Esophagus muscularis mucosa (tissue), 4 donors: ENCODE measurements at places on chromosomes 2 and 18. TPM values are rescaled to one million over a fixed set of nuclear protein-coding genes. Genes with fewer than 3 reads are reported as not detected.
A peak's percentile ranks its signal among the peaks of the same experiment; 100 is the strongest.

GRCh38 chr2:225999692-226000091 lies 600.2 kb downstream of the NYAP2 start:
- H3K27ac ChIP-seq, result no peak overlapping the region
- DNase-seq, result no peak
- H3K27me3 ChIP-seq, result no peaks in the 10 kb centered on the region
- no peaks in the 10 kb centered on the region for H3K36me3 ChIP-seq

DNA sequence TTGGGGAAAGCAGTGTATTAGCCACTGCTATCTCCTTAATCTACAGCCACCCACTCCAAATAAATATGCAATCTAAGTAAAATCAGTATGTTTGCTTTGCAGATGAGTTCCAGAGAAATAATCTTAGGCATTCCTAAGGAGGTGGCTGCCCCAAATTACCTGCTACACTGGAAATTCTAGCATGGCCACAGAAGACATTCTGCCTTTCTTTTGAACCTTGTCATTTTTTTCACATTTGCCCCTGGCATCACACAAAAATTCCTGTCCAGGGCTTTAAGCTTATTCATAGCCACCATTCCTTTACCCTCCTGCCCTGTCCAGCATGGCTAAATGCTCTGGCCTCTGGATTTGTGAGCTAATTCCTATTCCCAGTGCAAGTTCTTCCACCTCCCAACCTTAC lies 36.8 kb upstream of the FAM124B start:
- no peak overlapping the region for H3K4me3 ChIP-seq
- peaks cover 7% of the 10 kb centered on the region for H3K4me1 ChIP-seq
- DNase-seq, result no peak
- H3K27ac ChIP-seq, result no peak overlapping the region
- H3K27me3 ChIP-seq, result peaks cover 24% of the 10 kb centered on the region

- peak; percentile 55 for DNase-seq
- no peaks in the 10 kb centered on the region for H3K36me3 ChIP-seq
- H3K4me1 ChIP-seq, result no peaks in the 10 kb centered on the region
- H3K27ac ChIP-seq, result no peak overlapping the region
- peaks cover 23% of the 10 kb centered on the region for H3K27me3 ChIP-seq
These were observed 136.1 kb downstream of the TMEM200C start for GRCh38 chr18:5759194-5759593.

DNA sequence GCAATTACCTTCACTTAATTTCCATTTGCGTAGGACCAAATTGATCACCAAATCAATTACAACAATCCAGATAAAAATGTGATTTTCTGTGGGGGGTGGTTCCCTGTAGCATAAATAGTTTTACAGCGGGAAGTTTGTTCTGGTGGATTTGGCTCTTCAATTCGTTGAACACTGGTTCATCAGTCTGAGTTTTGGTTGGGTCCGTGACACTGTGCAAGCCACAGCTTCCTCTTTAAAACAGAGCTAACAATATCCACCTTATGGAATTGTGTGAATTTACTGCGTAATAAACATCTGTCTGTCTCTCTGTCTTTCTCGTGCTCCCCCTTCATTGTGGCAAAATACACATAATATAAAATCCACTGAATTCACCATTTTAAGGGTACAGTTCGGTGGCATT lies 310.8 kb downstream of the TGIF1 start:
- H3K4me1 ChIP-seq, result no peaks in the 10 kb centered on the region
- H3K36me3 ChIP-seq, result no peaks in the 10 kb centered on the region
- DNase-seq, result no peak
- H3K4me3 ChIP-seq, result no peak overlapping the region
- peaks cover 4% of the 10 kb centered on the region for H3K27me3 ChIP-seq

- no peak for DNase-seq
- no peak overlapping the region for H3K27ac ChIP-seq
- no peaks in the 10 kb centered on the region for H3K27me3 ChIP-seq
- no peak overlapping the region for H3K4me3 ChIP-seq
- no peaks in the 10 kb centered on the region for H3K4me1 ChIP-seq
These were observed 39.8 kb upstream of the TBC1D8 start for GRCh38 chr2:101190747-101191516.

SERPINB10 gene
- not detected for total RNA-seq

DNA sequence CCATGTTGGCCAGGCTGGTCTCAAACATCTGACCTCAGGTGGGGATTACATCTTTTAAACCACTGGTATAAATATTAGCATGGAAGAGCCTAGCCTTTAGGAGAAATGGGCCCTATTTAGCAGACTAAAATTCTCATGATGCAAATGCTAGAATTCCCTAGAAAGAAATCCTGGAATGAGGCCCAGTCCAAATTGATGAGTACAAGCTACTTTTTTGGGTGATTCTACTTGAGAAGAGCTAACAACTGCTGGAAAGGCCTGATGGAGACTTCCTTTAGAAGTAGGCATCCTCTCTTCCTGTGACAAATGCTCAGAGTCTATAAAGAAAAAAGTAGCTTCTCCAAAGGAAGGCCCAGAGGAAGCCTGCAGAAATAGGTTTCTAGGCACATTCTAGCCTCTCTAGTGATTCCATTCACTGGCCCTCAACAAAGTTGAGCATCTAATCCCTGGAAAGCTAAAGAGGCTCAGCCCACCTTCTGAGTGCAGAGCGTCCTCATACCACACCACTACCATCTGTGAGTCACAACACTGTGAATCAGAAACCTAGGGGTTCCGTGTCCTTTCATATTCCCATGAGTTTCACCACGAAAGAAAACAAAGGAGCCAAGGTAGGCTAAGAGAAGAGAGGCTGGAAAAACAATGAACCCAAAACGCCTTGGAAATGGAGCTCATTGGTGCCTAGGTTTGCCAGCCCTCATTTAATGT lies 183.1 kb downstream of the C1D start:
- no peaks in the 10 kb centered on the region for H3K27me3 ChIP-seq
- H3K36me3 ChIP-seq, result no peaks in the 10 kb centered on the region
- no peak for DNase-seq
- no peaks in the 10 kb centered on the region for H3K4me1 ChIP-seq
- no peak overlapping the region for H3K27ac ChIP-seq

FMNL2 gene
- total RNA-seq, result 28.0 TPM

- no peak for DNase-seq
- no peaks in the 10 kb centered on the region for H3K36me3 ChIP-seq
- H3K27ac ChIP-seq, result no peak overlapping the region
- no peaks in the 10 kb centered on the region for H3K27me3 ChIP-seq
- no peaks in the 10 kb centered on the region for H3K4me1 ChIP-seq
These were observed 256.7 kb downstream of the DCDC2C start for GRCh38 chr2:3960106-3960505.

DNA sequence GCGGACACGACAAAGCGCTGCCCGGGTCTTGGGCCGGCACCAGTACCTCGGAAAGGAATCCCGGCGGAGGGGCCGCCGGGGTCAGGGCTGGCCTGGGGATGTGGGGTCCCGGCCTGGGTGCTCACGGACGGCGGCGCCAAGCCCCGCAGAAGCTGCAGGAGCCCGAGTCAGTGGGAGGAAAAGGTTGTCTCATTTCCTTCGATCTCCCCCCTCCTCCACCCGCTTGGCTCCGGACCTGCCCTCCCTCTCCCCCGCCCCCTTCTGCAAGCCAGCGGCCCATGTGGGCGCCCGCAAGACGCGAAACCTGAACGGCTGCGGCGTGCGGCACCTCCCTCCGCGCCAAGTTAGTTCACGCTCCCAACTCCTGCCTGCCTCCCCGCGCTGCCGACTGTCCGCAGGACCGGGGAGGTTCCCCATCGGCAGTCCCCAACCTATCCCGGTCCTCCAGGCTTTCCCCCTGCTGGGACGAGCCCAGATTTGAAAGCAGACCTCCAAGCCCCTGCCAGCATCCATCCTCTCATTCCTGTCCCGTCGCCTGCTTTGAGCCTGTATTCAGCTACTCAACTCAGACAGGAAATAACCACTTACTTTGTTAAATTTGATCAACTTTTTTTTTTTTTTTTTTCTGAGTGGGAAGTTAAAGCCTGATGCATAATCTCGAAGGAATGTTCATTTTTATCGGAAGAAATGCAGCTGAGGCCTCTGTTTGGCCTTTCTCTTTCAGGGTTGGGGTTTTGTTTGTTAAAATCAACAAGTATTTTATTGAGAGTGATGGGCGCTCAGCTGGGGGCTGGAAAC lies at the start of gene EVA1A:
Gene EVA1A (minus strand): TSS at position 172 of the 798 bp plus-strand sequence. CDS start 42,799 bp downstream, outside the sequence.
- DNase-seq, result peak; percentile 86
- peaks cover 21% of the 10 kb centered on the region for H3K4me1 ChIP-seq
- no peak within 1 kb of the TSS for H3K27ac ChIP-seq
- H3K4me3 ChIP-seq, result peak within 1 kb of the TSS; percentile 61
- no peaks in the 10 kb centered on the region for H3K36me3 ChIP-seq

- no peak overlapping the region for H3K4me3 ChIP-seq
- H3K36me3 ChIP-seq, result no peaks in the 10 kb centered on the region
- H3K27me3 ChIP-seq, result no peaks in the 10 kb centered on the region
- no peak overlapping the region for H3K27ac ChIP-seq
These were observed 216.5 kb upstream of the ZC3H15 start for GRCh38 chr2:186269536-186269935.
